Activated CD4-positive, alpha-beta T cell treated with anti-CD3 and anti-CD28 coated beads for 4 hours (primary cell): ENCODE measurements at places on chromosomes 11 and 22.
A peak's percentile ranks its signal among the peaks of the same experiment; 100 is the strongest.

GRCh38 chr11:91947215-91947820, 277.3 kb upstream of the FAT3 start:
- no peak for DNase-seq

- no peak for DNase-seq
These were observed 148.4 kb downstream of the ME3 start for GRCh38 chr11:86523738-86524619.

DNA sequence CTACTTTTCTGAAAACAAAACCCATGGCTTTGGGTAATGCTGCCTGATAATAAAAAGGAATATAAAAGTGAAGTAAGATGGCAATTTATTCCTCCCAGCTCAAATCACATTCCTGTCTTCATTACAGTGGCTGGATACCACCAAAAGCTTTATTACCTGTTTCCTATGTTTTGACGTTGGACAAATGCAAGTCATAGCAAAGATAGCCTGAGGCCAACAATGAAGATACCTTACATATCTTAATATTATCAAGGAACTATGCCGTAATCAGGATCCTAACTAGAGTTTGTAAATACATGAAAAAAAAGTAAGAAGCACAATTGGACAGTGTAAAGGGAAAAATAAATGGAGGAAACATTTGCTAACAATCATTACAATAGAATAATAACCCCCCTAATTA, 202.4 kb downstream of the SOX6 start:
- no peak for DNase-seq

DNA sequence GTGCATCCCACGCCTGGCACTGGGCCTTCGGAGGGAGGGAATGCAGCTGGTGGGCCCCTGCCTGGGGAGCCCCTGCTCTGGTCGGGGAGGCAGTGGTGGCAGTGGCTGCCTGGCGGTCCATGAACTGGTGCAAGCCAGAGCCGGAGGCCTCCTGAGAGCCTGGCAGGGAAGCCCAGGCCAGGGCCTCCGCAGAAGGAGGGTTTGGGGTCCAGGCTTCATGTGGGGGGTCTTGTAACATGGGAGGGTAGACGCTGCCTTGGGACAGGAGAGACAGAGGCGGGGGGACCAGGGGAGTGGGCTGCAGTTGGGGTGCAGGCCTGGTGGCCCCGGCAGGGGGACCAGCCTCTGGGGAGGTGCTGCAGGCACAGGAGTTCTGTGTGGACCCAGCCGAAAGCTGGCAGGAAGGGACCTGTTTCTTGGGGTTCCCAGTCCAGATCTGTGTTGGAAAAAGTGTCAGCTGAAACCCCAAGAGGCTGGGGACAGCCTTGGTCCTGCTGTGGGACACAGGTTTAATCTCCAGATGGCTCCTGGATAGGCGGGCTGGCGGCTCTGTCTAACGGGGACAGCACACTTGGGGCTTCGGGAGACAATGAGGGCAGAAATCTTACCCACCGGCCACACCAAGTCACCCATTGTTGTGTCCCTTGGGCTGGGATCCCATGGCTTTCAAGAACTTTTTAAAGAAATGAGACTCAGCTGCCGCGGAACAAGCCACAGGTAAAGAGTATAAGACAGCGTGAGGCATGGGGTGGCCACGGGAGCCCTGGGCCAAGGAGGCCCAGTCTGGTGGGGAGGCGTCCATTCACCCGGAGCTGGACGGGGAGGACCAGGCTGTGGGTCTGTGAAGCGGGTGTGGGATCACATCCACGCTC, 73.5 kb downstream of the KCNQ1 start:
- DNase-seq = no peak

GRCh38 chr22:35318346-35319215, 18.9 kb downstream of the TOM1 start:
- DNase-seq = no peak

DNA sequence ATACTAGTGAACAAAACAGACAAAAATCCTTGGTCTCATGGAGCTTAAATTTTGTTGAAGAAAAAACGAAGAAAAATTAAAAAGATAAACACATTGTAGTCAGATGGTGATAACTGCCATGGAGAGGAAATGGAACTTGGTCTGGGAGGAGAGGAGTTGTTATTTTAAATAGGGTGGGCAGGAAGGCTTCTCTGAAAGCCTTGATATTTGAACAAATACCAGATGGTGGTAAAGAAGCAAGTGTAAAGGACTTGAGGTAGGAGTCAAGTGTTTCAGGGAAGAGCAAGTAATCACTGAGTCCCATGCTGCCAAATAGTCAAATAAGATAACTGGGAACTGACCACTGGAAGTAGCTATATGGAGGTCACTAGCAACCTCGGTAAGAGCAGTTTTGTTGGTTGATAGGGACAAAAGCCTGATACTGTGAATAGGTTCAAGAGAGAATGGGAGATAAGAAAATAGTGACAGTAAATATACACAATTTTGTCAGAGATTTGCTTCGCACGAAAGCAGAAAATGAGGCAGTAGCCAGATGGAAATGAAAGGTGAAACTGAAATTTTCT, 55.1 kb downstream of the SESN3 start:
- no peak for DNase-seq

DNA sequence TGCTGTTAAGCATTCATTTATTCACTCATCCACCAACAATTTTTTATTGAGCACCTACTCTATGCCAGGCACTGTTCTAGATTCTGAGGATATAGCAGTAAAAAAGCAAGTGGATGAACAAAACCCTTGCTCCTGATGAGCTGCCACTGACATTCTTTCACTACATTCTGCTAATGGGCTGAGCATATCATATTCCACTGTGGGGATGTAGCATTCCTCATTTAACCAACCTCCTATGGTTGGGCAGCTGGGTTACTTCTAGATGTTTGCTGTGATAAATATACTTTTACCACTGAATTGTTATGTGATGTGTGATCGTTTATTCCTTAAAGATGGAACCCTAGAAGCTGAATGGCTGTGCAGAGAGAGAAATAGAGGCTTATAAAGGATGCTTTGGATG, 176.9 kb downstream of the MN1 start:
- DNase-seq = no peak

DNA sequence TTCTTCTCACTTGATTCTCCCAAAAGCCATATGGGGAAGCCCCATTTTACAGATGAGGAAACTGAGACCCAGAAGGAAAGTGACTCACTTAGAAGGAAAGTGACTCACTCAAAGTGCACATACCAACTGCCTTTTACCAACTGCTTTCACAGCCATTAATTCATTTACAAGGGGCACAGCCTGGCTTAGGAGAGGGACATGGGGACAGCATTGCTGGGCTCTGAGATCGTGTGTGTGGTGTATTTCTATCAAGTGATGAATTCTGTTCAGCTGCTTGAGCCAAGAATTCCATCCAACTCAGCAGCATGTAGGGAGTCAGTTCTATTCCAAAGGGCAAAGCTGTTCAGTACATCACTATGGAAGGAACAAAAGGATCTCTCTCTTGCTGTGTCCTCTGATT, 23.5 kb upstream of the PAK1 start:
- no peak for DNase-seq

DNA sequence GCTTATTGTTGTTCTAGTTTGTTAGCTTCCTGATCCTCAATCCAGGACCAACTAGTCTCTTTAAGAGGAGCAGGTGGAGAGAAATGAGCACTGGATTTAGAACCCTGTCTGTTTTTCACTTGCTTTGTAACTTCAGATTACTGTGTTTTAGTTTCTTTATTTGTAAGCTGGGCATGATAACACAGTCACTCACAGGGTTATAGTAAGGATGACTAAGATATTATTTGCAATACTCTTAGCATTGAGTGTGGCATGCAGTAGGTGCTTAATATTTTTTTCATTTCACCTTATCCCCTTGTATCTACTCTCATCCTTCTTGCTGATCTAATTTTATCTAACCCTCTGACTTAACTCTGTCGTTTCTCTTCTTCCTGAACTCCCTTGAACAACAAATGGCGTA, 33.8 kb downstream of the DNHD1 start:
- no peak for DNase-seq

DNA sequence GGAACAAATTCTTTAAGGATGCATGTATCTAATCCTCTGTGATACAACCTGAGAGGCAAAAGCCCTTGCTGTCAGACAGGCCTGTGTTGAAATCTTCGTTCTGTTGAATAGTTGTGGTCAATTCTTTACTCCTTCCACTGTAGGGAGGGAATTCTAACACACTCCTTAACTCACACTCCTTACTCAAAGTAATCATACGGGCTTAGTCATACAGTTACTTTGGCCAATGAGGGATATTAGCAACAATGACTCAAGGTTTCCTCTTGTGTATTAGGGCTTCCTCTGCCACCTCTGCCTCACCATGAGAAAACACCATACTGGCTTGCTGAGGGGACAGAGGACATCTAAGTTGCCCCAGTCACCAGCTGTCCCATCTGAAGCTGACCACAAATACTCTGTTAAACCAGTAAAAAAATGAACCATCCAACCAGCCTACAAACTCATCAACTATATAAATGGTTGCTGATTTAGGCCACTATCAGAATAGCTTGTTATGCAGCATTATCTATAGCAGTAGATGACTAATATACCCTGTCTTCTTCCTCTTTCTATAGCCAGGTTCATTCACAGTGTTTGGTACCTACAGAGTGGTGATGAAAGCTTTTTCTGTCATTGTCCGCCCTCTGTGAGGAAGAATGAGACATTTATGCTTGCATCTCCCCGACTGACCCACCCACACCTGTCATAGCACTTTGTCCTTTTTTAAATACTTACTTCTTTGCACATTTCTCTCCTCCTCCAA, 322.8 kb upstream of the SYN3 start:
- no peak for DNase-seq

DNA sequence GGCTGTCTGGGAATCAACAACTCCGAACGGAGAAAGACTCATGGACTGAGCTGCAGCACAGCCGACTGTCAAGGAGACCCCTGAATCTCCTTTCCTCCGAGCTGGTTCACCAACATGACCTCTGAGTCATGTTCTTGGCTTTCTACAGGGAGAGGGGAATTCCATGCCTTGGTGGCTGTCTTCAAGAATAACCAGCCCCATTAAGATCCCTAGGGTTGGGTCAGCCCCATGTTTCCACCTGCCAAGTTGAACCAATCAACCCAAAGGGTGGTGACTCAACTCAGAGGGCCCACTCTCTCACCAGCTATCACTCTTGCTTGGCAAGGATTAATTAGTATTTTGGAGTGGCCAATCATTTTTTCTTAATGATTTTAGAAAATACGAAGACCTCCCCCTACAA, 28.3 kb upstream of the IGSF22 start:
- no peak for DNase-seq

DNA sequence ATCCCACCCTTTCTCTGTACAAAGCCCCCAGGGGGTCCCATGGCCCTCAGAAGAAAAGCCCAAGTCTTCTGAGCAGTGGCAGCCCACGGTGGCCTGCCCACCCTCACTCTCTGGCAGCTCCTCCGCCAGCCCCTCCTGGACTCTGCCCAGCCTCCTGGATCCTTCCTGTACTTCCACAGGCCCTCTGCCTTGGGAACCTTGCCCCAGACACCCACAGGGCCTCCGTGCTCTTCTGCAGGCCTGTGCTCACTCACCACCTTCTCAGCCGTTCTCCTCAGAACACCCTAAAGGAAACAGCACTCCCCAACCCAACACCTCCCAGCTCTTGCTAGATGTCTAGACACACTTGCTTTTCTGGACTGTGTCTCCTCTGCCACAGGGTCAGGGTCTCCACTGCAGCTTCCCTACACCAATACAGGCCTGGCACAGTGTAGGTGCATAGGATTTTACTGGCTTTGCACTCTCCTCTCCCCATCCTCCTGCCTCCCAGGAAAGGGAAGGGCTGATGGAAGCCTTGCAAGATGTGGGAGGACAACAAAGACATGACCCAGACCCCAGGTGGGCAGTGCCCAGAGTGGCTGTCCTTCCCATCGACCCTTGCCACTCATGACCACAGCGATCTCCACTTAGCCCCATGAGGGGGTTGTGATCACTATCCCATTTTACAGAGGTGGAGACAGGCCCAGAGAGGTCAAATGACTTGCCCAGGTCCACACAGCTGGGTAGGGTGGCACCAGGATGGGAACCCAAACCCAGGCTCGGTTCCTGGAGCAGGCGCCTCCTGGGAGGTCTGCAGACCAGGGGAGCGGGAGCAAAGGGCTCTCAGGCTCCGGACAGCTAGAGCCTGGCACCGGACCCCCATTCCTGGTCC, 2.0 kb downstream of the SCARF2 start:
- no peak for DNase-seq

DNA sequence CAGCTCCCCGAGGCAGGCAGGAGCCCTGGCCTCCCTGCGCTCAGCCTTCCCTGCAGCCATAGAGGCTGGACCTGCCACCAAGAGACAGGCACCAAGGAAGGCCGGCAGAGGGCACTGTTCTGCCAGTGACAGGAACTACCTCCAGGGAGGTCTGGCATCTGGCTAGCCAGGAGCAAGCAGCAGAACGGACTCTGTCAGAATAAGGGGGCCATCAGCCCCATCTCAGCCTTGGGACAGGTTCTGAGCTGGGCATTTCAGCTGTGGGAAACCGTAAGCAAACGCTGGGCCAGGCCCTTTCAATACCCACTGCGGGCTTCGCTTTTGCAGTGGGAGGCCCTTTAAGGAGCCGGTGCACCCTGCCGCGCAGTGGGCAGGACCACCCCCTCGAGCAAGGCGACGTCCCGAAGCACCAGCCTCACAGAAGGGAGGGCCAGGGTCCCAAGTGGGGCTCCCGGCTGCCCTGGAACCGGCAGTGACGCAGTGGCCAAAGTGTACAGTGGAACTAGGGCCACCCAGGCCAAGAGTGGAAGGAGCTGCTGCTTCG, 18.2 kb downstream of the IFT27 start:
- DNase-seq = peak; percentile 74

- no peak for DNase-seq
These were observed 41.8 kb upstream of the CLMP start for GRCh38 chr11:123236879-123237278.

GRCh38 chr22:24033731-24034130, 22.6 kb downstream of the CABIN1 start:
- no peak for DNase-seq

GRCh38 chr11:117931331-117931950, 2.2 kb upstream of the TMPRSS13 start:
- DNase-seq = no peak

GRCh38 chr11:27402450-27402849, 39.4 kb upstream of the CCDC34 start:
- DNase-seq = no peak

DNA sequence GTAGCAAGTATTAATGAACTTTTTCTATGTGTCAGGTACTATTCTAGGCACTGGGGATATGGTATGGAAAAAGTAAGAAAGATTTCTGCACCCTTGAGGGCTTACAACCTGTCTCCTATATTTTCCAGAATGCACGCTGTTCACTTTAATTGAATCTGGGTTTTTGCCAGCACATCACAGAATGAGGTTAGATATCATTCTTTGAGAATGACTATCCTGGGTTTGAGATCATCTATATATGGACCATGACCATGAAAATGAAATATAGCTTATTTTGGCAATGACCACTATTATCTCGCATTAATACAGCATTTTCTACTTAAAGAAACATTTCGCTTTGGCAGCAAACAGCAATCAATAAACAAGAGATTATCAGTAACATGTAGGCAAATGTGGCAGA, 46.9 kb downstream of the C11orf71 start:
- no peak for DNase-seq

GRCh38 chr22:47107431-47107830, 345.0 kb downstream of the TBC1D22A start:
- DNase-seq = no peak

- DNase-seq = peak; percentile 96
These were observed at the start of gene ZFP91 for GRCh38 chr11:58578635-58579191. TSS of gene ZFP91 (plus strand) at chr11:58579063. CDS start at chr11:58579282, 219 bp downstream.
